ENCODE measurements at places on chromosomes 13 and 19.

GRCh38 chr13:25890671-25891212 is 161.1 kb downstream of the SHISA2 start:
- no peak for DNase-seq

DNA sequence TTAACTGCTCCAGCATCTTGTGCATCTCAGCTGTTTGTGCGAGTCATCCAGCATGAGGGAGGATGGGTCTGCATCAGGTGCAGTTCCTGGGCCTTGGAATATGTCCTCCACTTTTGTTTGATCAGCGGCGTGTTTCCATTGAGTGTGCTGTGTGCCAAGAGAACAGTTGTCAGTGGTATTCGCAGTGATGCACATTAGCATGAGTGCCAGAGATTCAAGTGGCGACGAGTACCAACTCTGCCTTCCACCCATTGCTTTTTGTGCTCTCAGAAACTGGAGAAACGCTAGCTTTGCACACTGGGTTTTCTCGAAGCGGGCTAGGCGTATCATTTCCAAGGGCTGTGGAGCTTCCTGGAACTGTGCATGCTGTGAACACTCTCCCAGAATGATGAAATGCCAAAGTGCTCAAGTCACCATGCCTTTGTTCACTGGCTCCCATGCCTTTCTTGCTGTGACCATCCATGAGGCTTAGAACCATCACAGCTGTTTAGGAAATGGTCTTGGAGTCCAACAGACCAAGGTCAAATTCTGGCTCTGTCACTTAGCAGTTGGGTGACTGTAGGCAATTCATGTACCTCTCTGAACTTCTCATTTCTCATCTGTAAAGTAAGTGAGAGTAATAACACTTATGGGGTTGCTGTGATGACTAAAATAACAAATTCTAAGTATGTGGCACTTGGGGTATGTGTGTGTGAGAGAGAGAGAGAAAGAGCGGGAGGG is 18.4 kb downstream of the LRCH1 start:
- peak; percentile 76 for DNase-seq

- no peak for DNase-seq
Observed at GRCh38 chr19:15292140-15292539, 40.2 kb downstream of the BRD4 start.

GRCh38 chr13:51057906-51058305 is 53.2 kb downstream of the C13orf42 start:
- no peak for DNase-seq

DNA sequence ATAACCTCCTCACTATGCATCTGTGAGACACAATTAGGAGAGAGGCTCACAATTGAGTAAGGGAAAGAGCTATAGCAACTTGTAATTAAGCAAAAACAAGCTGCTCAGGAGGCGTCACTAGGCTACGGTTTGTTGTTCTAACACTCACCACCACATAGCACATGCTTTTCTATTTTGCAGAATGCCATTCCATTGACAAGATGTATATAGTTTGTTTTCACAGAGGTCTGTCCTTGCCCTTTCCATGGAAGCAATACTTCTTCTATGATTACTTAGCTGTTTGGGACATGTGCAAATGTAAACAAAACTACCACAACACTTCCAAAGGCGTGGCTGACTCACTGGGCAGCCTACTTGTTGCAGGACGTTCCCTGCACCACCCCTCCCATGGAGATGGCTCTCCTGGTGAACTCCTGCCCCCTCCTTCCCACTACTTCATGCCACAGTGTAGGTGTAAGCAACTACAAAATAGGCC is 33.9 kb upstream of the FAM216B start:
- DNase-seq = peak; percentile 99

GRCh38 chr19:7925171-7925851 is 624 bp downstream of the CTXN1 start:
- DNase-seq = peak; percentile 73

DNA sequence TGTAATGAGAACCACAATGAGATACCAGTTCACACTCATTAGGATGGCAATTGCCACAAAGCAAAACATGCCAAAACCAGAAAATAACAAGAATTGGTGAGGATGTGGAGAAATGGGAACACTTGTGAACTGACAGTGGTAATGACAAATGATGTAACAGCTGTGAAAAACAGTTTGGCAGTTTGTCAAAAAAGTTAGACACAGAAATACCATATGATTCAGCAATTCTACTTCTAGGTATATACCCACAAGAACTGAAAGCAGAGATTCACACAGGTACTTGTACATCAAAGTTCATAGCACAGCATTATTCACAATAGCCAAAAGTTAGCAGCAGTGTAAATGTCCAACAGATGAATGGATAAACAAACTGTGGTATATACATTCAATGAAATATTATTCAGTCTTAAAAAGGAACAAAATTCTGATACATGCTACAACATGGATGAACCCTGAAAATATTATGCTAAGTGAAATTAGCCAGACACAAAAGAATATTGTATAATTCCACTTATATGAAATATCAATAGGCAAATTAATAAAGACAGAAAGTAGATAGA is 96.5 kb downstream of the UGGT2 start:
- no peak for DNase-seq

DNA sequence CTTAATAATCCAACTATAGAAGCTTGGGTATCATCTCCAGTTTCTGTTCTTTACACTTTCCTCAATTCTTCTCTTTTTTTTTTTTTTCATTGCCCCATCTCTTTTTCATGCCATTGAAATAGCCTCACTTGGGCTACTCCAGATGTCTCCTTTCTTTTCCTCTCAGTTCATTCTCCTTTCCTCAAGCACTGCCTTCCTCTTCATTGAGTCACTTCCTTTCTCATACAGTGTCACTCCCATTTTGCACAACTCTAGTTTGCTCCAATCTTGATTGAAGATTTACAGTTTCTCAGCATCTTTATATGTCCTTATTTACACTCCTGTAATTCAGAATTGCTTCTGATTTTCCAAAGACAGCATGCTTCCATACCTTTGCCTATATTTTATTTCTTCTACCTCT is 61.3 kb downstream of the IPO5 start:
- peak; percentile 93 for DNase-seq

DNA sequence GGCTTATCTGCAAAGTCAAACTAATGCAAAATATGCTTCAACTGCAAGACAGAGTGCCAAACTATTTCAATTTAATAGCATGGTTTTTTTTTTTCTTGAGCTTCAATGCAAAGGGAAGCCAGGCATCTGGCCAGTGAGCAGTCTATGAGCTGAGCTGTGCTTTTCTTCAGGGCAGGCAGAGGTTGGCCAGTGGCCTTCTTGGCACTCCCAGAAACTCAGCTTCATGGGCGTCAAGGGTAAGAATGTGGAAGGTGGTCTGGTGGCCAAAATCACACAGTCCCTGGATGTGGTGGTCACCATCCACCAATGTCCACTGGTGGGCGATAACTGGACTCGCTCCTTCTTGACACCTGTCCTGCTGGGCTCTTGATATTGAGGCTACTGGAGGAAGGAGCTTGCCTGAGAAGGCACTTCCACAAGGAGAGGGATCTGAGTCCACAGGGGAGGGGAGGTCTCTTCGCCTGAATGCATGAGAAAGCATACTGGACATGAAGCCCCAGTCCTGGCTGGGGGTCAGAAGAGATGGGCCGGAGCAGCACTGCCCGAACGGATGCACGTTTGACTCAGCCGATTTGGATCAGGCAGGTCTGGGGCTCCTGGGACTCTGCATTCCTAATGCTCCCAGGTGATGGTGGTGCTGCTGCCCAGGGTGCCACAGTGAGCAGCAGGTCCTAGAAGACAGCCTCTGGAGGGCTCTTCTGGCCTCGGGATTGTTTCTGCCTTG is 17.1 kb downstream of the COL4A2 start:
- no peak for DNase-seq

DNA sequence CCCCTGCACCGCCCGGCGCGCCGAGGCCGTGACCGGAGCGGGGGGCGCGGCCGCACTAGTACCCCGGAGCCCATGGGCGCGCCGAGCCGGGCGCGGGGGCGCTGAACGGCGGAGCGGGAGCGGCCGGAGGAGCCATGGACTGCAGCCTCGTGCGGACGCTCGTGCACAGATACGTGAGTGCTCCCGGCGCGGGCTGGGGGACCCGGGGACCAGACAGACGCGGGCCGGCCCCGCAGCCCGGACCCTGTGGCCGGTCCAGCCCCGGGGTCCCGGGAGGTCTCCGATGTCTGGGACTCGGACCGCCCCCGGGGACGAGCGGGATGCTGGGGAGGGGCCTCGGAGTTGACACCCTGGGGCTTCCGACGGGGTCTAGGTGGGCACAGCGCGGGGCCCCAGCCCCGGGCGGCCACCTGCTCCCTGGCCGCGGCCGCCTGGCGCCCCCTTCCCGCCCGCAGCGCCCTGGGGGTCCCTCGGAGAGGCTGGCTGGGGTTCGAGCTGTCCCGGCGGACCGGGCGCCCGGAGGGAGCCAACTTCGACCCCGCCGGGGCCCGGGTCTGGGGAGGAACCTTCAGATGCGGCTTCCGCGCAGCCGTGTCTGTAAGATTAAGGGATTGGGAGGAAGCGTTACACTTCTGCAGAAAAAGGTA is 568 bp downstream of the ATP11A start:
- DNase-seq = peak; percentile 44

DNA sequence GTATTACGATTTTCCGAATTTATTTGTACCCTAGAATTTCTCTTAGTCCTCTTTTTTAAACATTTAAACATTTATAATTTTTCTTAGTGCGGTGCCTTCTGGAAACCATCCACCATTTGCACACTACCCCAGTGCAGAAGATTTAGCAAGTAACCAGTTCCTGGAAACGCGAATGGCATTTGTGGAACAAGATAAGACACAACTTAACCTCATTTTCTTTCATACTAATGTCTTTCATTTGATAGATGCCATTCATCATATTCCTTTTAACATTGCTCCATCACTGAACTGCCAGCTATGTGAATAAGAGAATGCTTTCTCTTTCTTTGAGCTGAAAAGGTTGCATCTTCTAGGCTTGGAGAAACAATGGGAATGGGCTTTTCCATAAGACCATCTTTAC is 6.8 kb downstream of the FRY start:
- no peak for DNase-seq

Measured in IMR-90 (cell line).